ENCODE measurements at places on chromosomes 1 and 21.

DNA sequence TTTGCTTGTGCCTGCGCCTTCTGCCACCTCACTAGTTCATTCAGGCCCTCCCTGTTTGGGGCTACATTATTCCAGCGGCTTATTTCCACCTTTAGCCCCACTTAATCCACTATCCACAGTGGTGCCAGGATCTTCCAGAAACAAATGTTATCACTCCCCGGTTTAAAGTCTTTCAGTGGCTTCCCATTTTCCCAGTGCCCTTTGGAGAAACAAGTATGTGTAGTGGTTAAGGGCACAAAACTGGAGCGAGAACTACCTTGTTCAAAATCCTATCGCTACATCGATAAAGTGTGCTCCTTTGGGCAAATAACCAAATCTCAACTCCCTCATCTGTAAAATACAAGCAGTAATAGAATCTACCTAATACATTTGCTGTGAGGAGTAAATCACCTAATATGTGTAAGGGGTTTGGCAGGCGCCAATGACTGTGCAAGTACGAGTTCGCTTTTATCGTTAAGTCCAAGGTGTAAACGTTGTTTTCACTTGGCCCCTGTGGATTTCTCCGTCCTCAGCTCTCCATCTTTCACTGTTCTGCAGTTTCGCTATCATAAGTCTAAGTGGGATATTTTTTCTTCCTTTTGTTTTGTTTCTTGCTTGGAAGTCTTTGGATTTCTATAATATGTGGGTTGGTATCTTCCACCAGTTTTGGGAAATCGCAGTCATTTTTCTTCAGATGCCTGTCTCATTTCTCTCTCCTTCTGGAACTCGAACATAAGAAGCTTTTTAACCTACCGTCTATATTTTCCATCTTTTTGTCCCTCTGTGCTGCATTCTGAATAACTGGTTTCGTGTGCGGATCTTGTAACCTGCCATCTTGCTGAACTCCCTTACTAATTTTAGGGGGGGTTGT lies 844 bp upstream of the MEAF6 start:
- DNase-seq: no peak

- no peak for DNase-seq
These were observed 15.6 kb downstream of the TMPRSS15 start for GRCh38 chr21:18387994-18388393.

DNA sequence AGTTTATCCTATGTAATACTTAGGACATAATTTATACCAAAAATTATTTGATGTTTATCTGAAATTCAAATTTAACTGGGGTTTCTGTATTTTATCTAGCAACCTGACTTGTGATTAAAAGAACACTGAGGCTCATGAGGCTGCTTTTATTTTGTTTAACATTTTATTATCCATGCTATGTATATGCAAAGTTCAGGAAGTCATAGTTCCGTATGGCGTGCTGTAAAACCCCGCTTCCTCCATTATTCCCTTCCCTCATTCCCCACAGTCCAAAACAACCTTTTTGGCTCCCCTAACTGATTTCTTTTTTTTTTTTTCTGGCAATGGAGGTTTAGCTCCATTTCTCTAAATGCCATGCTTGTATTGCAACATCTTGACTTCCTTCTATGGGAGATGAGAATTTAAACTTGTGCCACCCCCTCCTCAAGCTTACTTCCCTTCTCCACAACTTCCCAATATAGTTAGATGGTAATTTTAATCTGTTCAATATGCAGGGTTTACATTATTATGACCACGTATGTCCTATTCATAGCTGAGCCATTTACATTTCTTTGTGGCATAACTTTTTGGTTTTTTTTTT lies 138.0 kb upstream of the DNAH14 start:
- no peak for DNase-seq

DNA sequence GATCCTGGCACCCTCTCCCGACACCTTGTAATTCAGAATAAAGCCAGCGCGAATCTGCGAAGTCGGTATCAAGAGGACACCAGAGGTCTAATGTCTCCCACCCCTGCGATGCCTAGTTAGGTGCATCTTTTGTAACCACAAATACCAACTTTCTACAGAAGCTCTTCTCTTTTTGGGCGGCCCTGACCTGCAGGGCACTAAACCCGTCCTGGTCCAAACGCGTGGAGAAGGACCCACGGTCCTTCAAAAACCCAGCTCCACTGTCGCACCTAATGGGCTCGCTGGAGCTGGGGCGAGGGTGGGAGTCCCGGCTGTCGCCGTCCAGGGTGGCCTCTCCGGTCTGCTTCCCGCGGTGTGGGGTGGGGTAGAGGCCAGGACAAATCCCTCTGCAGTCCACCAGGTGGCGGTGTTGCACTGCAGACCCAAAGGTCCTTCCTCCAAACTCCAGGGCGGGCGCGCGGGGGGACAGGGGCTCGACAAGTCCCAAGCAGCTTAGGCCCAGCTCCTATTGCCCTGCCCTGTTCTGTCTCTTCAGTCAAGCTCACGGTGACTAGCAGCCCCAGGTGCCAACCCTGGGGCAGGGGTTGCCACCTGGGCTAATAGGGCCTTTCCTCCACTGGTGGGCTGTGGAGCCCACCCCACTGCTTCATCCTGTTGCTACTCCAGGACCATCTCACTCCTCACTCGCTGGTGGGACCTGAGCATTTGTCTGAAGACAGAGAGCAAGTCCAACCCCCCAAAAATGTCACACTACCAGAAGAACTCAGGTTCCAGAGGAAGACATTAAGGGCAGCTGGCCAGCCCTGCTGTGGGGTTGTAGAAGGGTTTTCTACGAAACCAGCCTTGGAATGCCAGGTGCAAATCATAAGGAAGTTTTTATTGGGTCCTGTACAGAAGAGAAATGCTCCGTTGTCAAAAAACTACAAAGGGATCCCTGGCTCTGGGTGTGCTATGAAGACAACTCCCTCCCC lies 2.8 kb downstream of the HES3 start:
- peak; percentile 78 for DNase-seq

- DNase-seq: no peak
These were observed 32.3 kb downstream of the CD58 start for GRCh38 chr1:116538544-116538943.

DNA sequence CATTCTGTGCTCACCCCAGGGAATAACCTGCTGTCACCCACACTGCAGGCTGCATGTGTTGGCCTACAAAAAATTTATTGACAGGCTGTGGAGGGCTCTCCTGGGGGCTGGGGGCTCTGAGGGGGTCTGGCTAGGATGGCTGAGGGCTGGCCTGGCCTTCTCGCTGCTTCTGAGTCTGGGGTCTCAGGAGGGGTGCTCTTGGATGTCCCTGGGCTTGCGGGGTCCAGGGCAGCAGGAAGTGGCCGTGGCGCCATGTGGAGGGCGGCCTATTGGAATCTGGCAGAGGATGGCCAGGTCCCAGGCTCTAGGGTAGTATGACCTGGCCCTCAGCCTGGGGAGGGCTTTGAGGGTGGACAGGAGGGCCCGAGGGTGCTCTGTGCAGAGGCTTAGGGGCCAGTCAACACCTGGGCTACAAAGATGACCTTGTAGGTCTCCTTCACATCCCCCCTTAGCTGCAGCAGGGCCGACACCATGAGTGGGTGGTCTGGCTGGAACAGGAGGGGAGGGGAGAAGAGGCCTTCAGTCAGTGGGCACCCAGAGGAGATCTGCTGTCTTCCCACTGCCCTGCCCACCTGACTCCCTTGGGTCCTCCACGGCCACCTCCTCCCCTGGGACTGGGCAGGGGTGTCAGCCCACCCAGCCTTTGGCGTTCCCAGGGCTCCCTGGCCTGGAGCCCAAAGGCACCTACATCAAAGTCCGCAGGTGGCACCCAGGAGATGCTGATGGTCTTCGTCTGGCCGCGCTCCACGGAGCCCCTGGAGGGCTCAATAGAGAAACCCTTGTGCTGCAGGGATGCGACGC lies 3.0 kb upstream of the TMEM52 start:
- DNase-seq: no peak

- peak; percentile 12 for DNase-seq
These were observed at the start of gene IL12RB2 for GRCh38 chr1:67307251-67308060. IL12RB2 (plus strand) TSS chr1:67307873; CDS start chr1:67320369, 12,496 bp downstream.

- DNase-seq: no peak
These were observed 50.5 kb upstream of the PRRC2C start for GRCh38 chr1:171434717-171435346.

- no peak for DNase-seq
These were observed 42.4 kb downstream of the PDE9A start for GRCh38 chr21:42695697-42696380.

- no peak for DNase-seq
These were observed 129.2 kb downstream of the PTPN14 start for GRCh38 chr1:214422137-214422671.

GRCh38 chr1:179187043-179187442 lies 42.4 kb downstream of the ABL2 start:
- no peak for DNase-seq

DNA sequence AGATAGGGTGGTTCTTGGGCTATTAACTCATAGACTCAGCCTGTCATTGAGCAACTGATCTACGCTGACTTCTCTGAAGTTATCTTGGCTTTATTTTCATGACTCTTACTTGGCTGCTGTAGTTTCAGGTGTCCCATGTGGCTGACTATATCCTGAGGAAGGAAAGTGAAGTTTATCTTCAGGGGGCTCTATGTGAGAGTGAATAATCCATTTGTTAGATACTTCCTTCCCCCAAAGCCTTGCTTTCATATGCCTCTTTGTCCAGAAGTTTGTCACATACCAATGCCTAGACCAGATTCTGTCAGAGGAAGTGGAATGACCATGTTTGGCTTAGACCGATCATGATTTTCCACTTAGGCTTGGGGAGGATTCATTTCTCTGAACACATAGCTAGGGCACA lies 27.9 kb upstream of the C1orf87 start:
- DNase-seq: no peak

DNA sequence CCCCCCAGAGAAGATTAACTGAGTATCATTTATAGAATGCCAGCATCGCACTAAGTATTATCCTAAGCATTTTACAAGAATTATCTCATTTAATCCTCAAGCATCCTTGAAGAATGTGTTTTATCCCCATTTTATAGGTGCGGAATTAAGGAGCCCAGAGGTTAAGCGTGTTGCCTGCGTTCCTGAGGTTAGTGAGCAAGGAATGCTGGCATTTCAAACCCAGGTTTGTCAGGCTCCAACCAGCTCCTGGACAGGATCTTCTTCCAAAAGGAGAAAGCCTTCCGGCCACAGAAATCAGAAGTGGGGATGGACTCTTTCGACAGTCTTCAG lies 82.3 kb downstream of the SSBP3 start:
- no peak for DNase-seq

DNA sequence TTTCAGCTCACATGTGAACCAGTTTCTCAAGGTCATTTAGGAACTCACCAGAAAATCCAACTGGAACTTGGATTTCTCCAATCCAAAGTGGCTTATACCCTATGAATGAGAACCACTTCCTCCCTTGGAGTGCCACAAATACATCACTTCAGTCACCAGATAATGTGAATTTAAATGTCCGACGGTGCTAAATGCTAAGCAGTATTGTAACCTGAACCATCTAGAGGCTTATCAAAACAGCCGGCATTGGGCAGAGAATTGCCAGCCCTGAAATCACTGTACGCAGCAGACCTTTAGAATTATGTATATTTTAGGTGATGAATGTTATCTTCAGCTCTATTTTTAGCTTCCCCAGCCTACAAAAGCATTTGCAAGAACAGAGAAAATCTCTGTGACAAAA lies 76.8 kb upstream of the COX20 start:
- no peak for DNase-seq

- DNase-seq: no peak
These were observed 170.7 kb downstream of the ST6GALNAC5 start for GRCh38 chr1:77038000-77038399.

DNA sequence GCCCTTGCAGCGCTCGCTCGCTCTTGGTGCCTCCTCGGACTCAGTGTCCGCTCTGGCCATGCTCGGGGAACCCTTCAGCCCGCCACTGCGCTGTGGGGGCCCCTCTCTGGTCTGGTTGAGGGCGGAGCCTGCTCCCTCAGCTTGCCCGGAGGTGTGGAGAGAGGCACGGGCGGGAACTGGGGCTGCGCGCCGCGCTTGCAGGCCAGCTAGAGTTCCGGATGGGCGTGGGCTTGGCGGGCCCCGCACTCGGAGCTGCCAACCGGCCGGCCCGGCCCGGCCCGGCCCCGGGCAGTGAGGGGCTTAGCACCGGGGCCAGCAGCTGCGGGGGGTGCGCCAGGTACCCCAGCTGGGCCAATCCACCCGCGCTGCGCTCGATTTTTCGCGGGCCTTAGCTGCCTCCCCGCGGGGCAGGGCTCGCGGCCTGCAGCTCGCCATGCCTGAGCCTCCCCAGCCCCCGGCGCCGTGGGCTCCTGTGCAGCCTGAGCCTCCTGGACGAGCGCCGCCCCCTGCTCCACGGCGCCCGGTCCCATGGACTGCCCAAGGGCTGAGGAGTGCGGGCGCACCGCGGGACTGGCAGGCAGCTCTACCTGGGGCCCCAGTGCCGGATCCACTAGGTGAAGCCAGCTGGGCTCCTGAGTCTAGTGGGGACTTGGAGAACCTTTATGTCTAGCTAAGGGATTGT lies 217.0 kb upstream of the PKN2 start:
- DNase-seq: no peak

Data from activated CD4-positive, alpha-beta T cell treated with anti-CD3 and anti-CD28 coated beads, Interleukin-2, amount 50 U/mL, for 1 hour (primary cell).